ENCODE measurements at places on chromosomes 2 and 18. TPM values are rescaled to one million over a fixed set of nuclear protein-coding genes. Genes with fewer than 3 reads are reported as not detected.

GRCh38 chr18:9088252-9088651 is 14.2 kb upstream of the NDUFV2 start:
- DNase-seq: no peak

DNA sequence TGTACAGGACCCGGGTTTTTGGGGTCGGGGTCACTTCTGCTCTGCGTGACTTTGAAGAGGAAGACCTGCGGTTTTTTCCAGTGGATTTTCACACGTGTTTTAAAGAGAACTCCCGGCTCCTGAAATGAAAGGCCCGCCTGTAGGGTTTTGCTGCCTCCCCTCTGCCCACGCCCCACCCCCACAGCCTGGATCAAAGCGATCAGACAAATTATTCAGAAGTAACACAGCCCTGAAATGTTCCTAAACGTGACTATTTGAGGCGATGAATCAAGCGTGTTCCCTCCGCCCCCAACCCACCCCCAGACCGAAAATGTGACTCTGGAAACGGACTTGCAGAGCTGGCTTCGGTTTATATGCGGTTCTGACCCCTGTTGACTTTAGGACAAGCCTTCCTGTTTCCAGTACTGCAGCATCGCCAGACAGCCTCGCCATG is 28.7 kb upstream of the SMIM21 start:
- DNase-seq: no peak

DNA sequence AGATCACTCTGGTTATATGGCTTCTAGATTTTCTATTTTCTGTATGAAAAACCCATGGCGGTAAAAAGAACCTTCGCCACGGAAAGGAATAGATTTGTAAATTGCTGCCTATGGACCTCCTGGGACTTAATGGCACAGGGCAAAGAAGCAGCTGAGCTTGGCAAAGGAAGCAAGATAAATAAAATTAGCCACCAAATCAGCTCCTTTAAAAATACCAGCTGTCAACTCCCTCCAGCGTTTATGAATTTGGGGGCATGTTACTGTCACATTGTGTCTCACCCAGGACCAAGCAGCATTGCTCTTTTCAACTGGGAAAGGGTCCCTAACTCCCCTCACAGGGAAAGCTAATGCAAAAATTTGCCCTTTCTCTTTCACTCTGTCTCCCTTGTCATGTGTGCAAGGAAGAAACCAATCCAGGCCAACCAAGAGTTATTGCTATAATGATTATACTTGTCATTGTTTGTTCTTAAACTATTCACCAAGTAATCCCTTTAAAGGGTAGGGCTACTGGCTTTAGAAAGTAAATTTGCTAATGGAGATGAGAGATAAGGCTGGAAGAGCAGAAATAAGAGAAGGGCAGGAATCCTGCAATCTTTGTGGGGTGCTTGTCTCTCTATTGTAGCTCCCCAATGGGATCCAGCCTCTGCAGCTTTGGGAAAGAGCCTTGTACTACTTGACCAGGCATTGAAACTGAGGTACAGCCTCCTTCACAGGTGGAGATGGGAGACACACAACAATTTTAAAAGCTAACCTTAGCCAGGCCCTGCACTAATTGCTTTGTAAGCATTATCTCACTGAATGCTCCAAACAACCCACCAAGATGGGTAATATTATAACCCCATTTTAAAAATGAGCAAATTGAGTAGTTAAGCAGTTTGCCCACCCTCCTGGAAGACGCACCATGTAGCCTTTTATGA is 119.1 kb upstream of the KLF7 start:
- no peak for DNase-seq

- DNase-seq: no peak
Observed at GRCh38 chr2:117537032-117537431, 277.5 kb upstream of the DDX18 start.

DNA sequence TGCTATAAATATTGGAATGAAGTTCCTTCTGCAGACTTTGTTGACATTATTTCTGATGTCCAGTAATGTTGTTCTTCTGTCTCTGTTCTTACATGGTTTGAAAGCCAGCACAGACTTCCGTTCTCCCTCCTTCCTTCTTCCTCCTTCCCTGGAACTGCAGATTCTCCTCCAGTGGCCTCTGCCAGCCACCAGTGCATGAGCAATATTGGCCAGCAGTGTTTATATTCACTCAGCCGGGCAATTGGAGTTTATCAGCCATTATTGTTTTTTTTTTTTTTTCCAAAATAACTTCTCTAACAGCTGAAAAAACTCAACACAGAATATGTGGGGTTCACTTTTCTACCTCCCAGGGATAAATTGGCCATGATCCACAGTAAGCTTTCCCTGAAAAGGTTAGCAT is 86.8 kb downstream of the ADCYAP1 start:
- DNase-seq: no peak

DNA sequence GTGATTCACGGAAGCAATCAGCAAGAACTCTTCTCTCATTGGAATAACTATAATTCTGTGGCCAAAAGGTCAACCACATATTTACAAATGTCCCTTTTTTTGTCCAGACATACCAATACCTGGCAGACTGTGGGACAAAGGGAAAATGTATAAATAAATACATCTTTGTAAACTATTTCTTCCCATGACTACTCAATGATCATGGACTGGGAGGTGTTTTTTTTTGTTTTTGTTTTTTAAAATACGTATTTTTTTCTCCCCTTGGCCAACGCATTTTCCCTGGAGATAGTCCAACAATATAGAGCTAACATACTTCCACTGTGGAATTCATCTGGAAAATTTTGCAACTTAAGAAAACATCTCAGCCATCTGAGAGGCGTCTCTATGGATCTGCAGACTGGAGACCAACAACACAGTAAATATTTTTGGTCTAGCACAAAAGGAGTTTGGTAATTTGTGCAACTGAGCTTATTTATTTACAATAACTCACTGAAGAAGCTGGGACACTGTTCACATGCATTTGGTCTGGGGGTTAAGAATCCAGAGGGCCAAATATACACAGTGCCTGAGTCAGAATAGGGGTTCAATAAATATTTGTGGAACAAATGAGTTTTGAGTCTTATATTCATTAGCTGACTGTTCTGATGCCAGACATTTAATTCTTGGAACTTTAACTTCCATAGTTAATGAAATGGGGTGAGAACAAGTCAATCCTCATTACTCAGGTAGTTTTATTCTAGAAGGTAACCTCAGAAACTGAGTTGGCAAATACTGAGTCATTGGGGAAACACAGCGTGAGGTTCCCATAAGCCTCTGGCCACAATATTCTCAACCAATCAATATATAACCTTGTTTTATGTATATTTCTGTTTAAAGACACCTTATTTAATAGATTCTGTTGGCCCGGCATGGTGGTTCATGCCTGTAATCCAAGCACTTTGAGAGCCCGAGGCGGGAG is 36.2 kb downstream of the CCBE1 start:
- no peak for DNase-seq

- DNase-seq: no peak
Observed at GRCh38 chr2:149858901-149859634, 271.5 kb upstream of the MMADHC start.

GRCh38 chr2:219207134-219207883 is 727 bp downstream of the ZFAND2B start:
- no peak for DNase-seq

GRCh38 chr2:53445383-53446070 is 322.1 kb upstream of the CHAC2 start:
- no peak for DNase-seq

DNA sequence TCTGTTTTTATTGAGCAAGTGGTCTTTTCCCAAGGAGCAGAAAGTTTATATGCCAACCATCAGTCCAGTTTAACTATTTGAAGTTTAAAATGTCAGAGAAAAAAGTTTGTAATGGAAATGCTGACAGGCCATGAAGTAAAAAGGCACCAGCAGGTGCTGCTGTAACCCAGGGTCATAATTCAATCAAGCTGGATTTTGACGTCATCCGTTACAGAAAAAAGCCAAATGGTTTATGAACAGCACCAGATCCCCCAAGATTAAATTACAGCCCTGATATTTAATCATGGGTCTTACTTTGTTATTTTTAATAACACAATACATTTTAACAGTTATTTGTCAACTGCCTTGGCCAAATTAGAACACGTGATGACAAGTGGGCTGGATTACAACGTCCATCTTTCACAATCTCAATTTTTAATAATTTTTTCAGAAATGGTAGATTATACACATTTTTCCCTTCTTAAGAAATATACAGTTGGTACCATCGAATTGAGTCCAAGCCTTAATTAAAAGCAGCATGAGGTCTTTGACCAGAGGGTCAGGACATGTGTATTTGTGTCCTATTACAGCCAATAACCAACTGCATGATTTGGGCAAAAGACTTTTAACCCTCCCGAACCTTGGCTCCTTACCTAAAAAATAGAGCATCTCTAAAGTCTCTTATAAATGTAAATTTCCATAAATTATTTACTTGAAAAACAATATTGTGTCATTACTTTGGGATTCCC is 10.0 kb downstream of the TCF4 start:
- DNase-seq: peak; percentile 2

DNA sequence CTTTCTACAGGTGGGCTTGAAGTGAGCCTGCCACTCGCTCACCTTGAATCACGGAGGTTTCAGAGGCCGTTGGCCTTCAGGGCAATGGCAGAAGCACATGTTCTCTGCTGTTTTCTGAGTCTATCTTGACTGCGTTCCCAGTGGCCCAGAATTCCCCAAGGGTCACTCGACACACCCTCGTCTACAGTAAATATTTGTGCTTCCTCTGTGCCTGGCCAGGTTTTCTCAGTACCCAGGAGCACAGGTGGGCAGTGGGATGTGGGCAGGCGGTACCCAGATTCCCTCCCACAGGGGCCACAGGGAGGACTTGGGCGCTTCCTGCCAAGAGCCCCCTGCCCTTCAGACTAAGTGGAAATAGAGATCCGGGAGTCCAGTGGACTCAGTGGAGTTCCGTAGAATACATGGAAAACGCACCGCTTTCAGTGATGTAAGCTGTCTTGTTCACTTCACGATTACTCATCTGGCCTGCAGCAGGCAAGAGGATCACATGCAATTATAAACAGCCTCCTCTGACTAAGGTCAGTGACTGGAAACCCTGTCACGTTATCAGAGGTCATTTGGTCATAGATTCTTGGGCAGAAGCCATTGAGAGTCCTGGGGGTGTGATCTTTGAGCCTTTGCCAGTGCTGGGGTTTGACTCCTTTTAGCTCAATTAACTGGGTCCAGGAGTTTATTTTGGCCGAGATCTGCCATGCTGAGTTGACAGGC is 179.8 kb downstream of the NEDD4L start:
- DNase-seq: peak; percentile 64

DNA sequence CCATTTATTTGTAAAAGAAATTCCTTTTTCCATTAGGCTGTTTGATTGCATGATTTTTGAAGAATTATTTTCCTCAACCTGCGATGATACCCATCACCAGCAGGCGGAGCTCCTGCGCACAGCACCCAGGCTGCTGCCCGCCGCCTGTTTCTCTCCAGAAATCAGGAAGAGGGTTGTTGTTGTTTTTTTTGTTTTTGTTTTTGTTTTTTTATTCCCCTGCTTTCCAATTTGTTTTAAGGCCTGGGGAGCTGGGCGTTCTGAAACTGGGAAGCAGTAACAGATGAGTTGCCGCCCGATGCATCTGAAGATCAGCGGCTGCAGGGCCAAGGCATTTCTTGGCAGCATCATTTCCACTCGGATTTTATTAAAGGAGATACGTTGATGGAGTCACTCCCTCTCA is 132.1 kb downstream of the MBP start:
- DNase-seq: peak; percentile 16

DNA sequence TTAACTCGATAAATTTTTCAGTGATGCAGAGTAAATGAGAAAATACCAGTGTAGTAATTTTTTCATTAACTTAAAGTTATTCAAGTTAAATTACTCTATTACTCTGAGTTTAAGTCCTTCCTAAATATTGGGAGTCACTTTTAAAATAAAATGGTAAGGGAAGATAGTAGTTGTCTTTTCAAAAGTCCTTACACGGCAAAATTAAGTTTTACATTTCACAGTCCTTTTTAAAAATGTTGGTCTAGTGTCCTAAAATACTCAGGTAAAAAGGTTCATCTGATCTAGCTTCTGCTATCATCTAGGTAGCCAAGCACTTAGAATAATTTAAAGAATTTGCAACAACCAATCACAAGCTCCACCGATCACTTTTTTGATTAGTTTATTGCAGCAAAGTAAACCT is 146.9 kb downstream of the MEMO1 start:
- no peak for DNase-seq

The GMPPA gene
- 84.5 TPM for total RNA-seq

Data from HT-29 (cell line).